Kidney epithelial cell (primary cell): ENCODE measurements at places on chromosomes 16 and 17. TPM values are rescaled to one million over a fixed set of nuclear protein-coding genes. Genes with fewer than 3 reads are reported as not detected.

Gene WNT9B
- not detected in 2 replicates for total RNA-seq

Gene CDK12
- total RNA-seq: 34.2 and 38.7 TPM in 2 replicates

Gene CYGB
- total RNA-seq: 16.9 and 19.9 TPM in 2 replicates

Gene NPIPB9
- total RNA-seq: 0.68 and 2.7 TPM in 2 replicates

GRCh38 chr16:10688291-10688690, 6.4 kb downstream of the TEKT5 start:
- DNase-seq: no peak

DNA sequence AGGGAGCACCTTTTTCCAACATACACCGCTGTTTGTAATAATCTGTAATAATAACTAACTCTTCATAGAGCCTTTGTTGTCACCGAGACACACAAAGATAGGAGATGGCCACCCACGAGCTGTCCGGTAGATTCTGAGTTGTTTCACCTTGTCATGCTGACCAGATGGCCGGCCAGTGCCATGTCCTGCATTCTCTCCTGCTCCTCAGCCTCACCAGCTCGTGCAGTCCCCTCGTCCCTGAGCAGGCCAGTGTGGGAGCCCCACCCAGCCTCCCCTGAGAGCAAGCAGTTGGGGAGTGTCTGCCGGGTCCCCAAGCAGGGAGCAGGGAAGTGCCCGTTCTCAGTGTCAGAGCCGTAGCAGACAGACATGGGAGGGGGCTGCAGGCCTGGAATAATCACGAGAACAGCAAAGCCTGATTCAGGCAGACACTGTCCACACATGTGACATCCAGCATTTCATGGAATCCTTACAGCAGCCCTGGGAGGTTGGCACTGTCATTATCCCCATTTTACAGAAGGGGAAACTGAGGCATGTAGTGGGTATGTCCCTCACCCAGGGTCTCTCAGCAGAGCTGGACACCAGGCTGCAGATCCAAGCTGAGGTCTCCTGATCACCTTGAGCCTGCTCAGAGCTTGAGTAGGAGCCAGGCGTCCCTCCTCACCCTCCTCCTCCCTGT, 178.5 kb upstream of the CIBAR2 start:
- no peak for DNase-seq

GRCh38 chr16:66662445-66663194, 33.9 kb downstream of the CMTM4 start:
- no peak for DNase-seq

DNA sequence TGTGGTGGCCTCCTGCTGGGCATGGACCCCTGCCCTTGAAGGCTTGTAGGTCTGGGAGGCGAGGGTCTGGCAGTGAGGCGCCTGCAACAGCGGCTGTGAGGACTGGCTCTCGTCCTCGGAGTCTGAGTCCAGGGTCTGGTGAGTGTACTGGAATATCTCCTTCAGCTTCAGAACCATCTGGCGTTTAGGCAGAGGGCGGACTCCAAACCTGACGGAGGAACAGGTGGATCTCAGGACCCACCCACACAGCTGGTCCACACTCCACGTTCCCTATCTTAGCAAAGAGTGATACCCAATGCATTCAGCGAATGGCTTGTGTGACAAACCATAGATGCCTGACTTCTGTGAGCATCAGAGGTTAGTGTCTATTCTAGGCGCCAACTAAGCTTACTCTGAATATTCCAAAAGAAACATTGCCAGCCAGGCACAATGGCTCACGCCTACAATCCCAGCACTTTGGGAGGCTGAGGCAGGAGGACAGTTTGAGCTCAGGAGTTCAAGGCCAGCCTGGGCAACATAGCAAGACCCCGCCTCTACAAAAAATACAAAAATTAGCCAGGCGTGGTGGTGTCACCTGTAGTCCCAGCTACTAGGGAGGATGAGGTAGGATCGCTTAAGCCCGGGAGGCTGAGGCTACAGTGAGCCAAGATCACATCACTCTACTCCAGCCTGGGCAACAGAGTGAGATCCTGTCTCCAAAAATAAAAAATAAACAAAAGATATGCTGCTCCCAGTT, 6.3 kb upstream of the NLRC3 start:
- no peak for DNase-seq

DNA sequence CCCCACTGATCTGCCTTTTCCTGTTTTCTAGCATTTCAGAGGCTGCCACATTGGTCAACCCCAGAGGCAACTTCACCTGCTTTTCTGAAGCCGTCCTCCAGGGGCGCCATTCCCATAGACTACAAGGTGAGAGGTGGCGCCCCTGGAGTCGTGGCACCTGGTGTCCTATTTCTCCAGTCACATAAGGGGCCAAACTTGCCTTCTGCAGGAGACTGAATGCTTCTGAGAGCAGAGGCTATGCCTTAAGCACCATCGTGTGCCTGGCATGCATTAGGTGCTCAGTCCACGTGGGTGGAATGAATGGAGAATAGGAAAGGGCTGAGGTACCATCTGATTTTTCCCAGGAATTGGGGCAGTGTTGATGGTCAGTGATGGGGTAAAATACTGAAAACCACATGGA, 164.8 kb downstream of the HAPSTR1 start:
- DNase-seq: no peak

DNA sequence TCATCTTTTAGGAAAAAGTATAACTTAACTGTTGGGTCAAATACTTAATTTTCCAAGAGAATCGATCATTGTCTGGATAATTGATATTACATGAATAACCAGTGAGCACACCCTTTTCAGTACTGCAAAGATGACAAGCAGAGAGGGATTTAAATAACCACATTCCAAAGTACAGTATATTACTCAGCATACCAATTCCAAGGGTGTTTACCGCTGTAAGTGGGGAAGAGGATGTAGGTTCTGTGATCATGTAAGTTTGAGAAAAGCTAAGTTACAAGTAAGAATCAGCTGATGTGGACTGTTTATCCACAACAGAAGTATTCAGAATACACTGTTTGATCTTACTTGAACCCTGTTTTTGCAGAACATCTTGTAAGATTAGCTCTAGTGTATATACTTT, 6.1 kb downstream of the GDE1 start:
- no peak for DNase-seq

- DNase-seq: no peak
Observed at GRCh38 chr17:64130559-64131001, 636 bp upstream of the ERN1 start.

DNA sequence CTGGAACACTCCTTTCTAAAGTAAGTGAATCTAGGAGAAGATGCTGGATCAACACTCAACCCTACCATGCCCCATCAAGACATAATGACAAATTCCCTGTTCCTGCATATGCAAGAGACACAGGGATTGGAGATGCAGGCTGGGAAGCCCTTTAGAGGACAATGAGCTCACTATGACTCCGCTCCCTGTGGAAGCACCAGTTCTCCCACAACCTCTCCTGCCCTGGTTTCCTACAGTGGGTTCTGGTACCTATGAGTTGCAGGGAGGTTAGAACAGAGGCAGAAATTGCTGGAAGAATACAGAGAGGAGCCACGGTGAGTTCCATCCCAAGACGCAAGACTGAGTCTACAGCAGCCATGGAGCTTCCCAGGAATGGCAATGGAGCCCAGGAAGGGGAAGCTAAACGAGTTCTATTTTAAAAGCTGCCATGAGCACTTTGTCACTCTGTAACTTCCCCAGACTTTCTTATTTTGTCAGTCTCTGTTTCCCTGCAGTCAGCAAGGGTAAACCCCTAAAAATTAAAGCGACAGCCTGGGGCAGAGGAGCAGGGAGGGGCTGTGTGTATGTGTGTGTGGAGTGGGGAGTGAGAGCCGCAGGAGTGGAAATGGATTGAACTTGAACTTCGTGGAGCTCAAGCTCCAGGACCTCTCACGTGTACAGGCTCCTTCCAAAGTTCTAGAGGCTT, 42.3 kb upstream of the PIK3R6 start:
- no peak for DNase-seq

DNA sequence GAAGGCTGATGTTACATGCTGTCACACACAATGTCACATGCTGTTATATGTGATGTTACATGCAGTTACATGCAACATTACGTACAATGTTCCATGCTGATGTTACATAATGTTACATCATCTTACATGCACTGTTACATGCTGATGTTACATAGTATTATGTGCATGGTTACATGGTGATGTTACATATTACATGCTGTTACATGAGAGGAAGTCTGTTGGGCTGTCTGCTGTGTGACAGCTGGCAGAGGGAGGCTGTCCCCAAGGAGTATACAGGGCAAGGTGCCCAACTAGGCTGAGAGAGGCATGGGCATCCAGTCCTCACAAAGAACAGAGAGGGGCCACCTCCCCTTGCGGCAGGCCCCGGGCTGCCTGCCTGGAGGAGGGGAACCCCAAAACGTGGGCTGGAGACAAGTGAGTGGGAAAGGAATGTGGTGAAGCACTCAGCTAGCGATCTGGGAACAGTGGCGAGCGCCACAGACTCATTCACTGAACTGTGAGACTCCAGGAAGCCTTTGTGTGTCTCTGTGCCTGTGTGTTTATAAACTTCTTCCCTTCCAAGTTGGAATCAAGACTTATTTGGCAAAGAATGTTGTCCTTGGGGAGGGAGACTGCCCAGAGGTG, 30.6 kb downstream of the TMEM92 start:
- DNase-seq: no peak

DNA sequence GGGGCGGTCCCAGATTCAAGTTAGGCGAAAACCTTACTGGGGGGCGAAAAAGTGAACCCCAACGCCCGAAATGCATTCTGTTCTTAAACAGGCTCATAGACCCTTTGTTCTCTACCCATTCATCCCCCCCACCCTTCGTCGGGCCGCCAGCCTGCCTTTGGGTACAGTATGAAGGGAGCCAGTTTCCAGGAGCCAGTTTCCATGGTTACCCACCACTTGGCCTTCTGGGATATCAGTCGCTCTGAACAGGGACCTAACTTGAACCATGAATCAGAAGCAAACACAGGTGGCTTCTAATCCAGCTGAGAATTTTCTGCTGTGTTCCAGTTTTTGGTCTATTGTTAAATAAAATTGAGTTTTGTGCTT, 532 bp downstream of the DHX40 start:
- DNase-seq: peak; percentile 77
